ENCODE measurements at places on chromosomes 6 and 20.

GRCh38 chr6:34519971-34520644 is 36.0 kb downstream of the SPDEF start:
- no peak for DNase-seq

DNA sequence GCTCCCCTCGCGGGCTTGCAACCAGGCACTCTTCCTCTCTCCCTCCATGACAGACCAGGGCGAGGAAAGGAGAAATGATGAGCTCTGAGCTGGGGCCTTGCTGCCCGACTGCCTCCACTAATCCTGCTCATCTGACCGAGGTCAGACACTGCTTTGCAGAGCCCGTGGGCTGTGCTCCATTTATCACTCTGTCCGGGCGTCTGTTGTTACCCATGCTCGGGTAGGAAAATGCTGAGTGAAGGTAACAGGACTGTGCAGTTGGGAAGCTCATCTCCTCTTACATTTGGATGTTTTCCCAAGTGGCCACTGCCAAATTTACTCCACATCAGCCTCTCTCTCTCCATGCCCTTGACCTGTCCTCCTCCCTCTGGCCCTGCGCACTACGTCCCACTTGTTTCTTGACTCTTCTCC is 14.6 kb downstream of the RPS6KA2 start:
- DNase-seq, result no peak

DNA sequence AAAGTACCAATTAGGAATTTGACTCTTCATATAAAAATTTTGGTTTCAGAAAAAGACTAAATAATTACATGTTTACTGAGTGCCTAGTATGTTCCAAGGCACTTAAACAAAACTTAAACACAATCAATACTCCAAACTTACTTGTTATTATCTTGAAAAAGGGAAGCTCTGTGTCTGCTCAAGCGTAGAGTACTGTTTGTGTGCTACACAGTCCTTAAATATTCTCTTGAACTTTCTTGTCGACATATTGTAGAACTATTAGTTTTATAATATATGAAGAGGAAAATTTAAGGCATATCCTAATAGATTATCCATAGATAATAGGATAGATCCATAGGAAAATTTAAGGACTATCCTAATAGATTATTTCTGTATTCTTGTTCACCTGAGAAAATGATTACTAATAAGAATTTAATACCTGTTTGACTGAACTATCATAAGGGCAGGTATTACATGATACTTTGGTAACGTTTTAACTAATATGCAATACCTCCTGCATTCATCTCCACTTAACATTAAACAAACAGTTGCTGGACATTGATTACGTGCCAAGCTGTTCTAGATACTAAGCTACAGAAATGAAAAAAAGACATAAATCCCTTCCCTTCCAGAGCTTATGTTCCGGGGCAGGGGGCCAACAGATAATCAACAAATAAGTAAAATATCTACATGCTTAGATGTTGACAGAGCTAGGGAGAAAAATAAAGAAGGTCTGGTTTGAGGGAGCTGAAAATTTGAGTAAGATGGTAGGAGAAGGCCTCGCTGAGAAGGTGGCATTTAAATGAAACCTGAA is 115.2 kb upstream of the BCLAF1 start:
- no peak for DNase-seq

DNA sequence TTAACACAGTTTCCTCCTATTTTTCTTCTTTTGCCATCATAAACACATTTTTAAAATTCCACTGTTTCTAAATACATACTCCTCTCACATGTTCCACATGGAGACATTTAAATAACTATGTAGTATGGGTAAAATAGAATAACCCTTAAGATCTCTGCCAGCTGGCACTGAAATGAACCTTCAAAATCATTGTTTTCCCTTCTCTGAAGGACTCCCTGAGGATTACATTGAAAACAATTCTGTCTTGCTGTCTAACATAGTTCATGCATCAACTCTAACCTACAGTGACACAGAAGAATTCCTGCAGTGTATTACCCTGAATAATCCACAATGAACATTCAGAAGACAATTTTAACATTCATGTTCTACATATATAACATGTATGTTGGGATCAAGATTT is 1361.8 kb upstream of the CITED2 start:
- no peak for DNase-seq

DNA sequence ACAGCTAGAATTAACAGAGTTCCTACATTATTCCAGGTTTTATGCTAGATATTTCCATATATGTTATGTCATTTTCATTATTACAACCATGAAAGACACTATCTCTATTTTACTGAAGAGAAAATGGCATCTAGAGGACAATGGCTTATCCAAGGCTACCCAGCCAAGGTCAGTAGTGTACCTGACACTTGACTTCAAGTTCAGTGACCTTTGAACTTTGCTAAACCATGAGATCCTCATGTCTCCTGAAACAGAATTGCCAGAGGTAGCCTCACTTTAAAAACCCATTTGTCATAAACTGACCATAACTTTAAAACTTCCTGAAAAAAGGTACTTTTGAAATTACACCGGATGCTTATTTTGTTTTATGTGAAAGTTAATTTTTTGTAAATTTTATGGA is 14.4 kb downstream of the NAPB start:
- no peak for DNase-seq

GRCh38 chr6:27251112-27251605 is 3.7 kb downstream of the PRSS16 start:
- peak; percentile 94 for DNase-seq

DNA sequence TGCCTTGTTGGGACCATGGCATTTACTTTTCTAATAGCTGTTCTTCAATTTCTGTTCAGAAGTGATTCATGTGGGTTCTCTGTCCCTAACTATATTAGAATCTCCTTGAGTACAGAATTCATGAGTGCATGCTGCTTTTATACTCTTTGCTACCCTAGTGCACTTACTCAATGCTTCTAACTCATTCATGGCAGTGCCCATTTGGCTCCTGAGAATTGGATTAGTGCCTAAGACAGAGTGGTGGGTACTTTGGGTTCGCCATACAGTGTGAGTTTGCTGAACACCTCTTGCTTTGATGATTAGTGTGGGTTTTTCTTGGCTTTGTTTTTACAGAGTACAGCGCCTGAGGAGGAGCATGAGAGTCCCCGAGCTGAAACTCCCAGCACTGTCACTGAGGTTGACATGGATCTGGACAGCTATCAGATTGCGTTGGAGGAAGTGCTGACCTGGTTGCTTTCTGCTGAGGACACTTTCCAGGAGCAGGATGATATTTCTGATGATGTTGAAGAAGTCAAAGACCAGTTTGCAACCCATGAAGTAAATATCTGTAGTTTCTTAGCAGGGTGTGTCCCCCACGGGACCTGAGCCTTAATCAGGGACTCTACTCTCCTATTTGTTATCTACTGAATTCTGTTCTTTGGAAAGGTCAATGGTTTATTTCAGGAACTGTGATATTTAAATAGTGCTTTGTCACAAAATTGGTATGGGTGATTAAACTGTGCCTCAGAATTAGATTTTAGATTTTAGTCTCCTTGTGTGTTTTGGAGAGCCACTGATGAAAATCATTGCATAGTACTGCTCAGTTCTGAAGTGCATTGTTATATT is 150.7 kb downstream of the UTRN start:
- DNase-seq, result no peak

GRCh38 chr20:6525447-6526303 is 241.8 kb upstream of the BMP2 start:
- DNase-seq, result no peak

DNA sequence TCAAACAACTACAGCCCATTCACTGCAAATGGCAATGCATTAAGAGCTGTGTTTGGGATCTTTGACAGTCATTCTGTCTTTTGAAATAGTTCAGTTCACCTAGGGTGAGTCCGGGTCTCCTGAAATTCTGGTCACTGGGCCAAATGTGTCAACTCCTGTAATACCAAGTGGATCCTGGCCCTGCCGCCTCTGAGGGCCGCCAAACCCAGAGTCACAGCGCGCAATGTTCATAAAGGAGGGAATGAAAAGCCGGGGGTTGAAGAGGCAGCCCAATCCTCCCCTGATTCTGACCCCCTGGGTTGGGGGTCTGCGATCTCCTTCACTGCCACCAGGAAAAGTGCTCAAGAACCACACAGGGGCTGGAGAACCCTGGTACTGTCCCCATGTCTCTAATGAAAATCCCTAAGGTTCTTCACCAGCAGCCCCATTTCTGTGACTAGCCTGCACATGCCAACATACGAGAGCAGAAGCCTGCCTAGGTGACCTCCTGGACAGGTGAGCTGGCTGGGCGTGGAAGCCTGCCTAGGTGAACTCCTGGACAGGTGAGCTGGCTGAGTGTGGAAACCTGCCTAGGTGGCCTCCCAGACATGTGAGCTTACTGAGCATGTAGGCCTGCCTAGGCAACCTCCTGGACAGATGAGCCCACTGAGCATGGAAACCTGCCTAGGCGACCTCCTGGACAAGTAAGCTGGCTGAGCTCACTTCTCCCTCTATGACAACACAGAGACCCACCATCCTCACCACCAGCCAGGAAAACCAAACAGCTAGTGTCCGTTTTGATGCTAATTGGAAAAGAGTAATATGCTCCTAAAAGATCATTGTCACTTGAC is 16.1 kb upstream of the APMAP start:
- no peak for DNase-seq

DNA sequence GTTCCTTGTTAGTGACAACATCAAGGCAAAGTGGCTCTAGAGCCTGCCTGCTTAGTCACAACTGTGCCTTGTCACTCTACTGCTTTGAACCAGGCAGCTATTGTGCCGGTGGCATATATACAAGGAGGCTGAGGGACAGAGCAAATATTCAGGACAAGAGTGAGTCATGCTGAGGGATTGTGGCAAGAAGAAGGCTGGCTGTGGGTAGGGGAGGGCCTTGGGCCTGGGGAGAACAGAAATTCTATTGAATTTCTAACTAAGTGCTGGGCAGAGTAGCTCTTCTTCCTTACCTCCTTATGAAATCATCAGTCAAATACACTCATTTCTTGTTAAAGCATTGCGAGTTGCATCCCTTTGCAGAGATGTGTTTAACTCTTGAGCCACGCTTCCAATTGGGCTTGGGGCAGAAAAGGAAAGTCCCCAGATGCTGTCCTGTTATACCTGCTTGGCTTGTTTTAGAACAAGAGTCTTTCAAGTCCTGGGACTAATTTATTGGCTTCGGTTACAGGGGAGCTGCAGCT is 59.7 kb downstream of the PFDN4 start:
- DNase-seq, result no peak

DNA sequence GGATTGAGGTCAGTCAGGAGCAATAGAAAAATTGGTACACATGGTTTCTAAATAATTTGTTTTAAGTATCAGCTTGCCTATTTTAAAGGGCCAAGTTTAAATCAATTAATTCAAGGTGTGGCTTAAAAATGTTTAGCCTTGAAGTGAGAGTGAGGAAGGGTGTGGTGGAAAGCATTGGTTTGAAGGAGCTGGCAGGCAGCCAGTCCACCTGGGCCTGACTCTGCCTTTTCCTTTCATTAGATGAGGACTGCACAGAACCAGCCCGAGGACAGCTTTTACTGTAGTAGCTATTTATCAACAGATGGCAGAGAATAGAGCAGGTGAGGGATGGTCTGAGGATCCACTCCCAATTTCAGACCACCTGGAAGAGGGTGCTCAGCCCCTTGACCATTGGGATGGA is 42.4 kb downstream of the DHX35 start:
- peak; percentile 50 for DNase-seq

DNA sequence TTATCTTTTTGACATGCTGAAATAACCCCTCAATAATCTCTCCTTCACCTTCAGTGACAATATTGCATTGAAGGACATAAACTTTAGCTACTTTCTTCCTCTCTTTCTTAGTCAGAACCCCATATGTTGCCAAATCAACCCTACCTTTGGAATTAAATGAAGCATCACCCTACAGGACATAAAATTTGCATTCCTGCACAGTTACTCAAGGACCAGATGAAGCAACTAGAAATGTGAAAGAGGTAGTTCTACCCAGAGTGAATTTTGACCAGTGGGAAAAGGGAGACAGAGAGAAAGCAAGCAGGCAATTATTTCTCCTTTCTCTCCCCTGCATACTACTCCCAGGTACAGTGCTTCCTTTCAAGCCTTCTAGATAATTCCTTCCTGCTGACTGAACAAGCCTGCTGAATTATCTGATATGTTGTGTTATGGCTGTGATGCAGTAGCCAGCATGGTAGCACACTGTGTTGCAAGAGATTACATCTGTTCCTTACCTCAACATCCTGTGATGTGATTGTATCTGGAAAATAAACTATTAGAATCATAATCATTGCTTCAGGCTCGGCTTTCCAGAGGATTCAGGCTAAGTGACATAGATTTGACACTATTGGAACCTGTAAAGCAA is 16.6 kb downstream of the TENT5A start:
- peak; percentile 38 for DNase-seq

GRCh38 chr6:118263921-118264486 is 284.1 kb upstream of the PLN start:
- peak; percentile 53 for DNase-seq

DNA sequence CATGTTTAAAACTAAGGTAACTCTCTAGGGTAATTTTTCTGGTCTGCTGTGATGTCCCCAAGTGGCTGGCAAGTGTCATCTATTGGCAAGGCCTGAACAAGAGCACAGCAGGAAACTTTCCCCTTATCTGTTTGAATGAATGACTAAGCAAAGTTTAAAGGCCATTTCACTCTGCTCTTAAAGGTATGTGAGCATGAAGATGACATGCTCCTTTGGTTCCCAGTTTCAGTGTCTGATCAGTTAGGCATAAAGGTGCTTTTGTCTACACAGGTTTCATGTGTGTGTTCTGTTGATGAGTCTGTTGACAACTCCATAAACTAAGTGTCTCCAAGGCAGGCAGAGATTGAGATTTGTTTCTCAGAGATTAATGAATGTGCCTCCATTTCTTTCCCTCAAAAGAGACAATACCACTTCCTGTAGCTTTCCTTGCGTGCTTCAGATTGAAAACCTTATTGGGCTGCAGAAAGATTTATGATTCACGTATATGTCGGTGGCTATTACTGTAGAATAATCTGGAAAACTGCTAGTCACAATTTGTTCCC is 83.9 kb downstream of the MAP3K7 start:
- DNase-seq, result no peak

GRCh38 chr20:13059398-13060136 is 50.8 kb downstream of the SPTLC3 start:
- DNase-seq, result no peak

GRCh38 chr20:22052025-22052650 is 346.7 kb downstream of the PAX1 start:
- no peak for DNase-seq

- DNase-seq, result peak; percentile 97
These were observed 48.8 kb downstream of the NT5E start for GRCh38 chr6:85498596-85499258.

- no peak for DNase-seq
These were observed 28.1 kb upstream of the MTCL3 start for GRCh38 chr6:127547215-127547614.
